ENCODE measurements at places on chromosomes 7 and 10.

GRCh38 chr7:85776691-85777345 is 590.0 kb upstream of the SEMA3D start:
- no peaks in the 10 kb centered on the region for H3K4me1 ChIP-seq
- H3K4me3 ChIP-seq = no peak overlapping the region
- no peaks in the 10 kb centered on the region for H3K36me3 ChIP-seq
- peak; percentile 41 for DNase-seq
- H3K27me3 ChIP-seq = no peaks in the 10 kb centered on the region
- H3K27ac ChIP-seq = no peak overlapping the region

- peak; percentile 75 for DNase-seq
- no peak overlapping the region for H3K27ac ChIP-seq
- peak overlapping the region; percentile 14 for H3K4me3 ChIP-seq
- no peaks in the 10 kb centered on the region for H3K36me3 ChIP-seq
- H3K27me3 ChIP-seq = no peaks in the 10 kb centered on the region
These were observed 46.2 kb downstream of the AOC1 start for GRCh38 chr7:150898475-150899011.

DNA sequence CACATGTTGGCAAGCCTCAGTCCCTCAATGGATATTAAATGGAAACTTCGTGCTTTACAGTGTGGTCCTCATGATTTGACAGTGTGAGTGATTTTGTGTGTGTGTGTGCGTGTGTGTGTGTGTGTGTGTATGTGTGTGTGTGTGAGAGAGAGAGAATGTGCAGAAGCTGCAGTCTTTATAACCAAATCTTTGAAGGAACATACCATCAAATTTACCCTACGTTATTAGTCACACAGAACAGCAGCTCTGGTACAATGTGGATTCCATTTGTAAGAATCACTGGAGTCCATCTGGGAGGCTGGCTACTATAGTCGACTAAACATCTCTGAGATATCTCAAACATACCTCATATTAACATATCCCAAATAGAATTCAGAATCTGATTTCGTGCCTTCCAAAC is 928.0 kb upstream of the POT1 start:
- no peaks in the 10 kb centered on the region for H3K4me1 ChIP-seq
- DNase-seq = no peak
- H3K4me3 ChIP-seq = no peak overlapping the region
- no peak overlapping the region for H3K27ac ChIP-seq

GRCh38 chr10:59611048-59611447 is 98.6 kb downstream of the SLC16A9 start:
- H3K36me3 ChIP-seq = no peaks in the 10 kb centered on the region
- H3K27ac ChIP-seq = no peak overlapping the region
- H3K27me3 ChIP-seq = no peaks in the 10 kb centered on the region

DNA sequence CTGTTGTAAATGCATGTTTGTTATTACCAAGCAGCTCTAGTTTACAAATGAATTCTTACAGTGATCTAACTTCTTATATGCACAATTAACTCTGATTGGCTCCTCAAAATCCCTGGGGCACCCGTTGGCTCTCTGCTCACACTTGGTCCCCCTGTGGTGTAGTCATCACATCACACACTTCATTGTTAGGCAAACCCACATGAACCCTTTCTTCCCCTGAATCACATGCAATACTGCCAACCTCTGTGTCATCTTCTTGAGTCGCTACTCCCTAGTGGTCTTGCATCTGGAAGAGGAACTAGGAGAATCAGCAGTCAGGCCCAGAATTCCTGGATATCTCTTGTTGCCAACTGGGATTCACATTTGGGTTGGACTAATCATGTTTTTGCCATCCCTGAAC is 73.1 kb downstream of the CD36 start:
- H3K27ac ChIP-seq = no peak overlapping the region
- H3K27me3 ChIP-seq = no peaks in the 10 kb centered on the region
- no peak for DNase-seq
- no peaks in the 10 kb centered on the region for H3K4me1 ChIP-seq
- no peak overlapping the region for H3K4me3 ChIP-seq

- no peak overlapping the region for H3K4me3 ChIP-seq
- no peak for DNase-seq
- no peaks in the 10 kb centered on the region for H3K4me1 ChIP-seq
- H3K27ac ChIP-seq = no peak overlapping the region
- no peaks in the 10 kb centered on the region for H3K27me3 ChIP-seq
These were observed 774.7 kb downstream of the SUGCT start for GRCh38 chr7:40909346-40909980.

DNA sequence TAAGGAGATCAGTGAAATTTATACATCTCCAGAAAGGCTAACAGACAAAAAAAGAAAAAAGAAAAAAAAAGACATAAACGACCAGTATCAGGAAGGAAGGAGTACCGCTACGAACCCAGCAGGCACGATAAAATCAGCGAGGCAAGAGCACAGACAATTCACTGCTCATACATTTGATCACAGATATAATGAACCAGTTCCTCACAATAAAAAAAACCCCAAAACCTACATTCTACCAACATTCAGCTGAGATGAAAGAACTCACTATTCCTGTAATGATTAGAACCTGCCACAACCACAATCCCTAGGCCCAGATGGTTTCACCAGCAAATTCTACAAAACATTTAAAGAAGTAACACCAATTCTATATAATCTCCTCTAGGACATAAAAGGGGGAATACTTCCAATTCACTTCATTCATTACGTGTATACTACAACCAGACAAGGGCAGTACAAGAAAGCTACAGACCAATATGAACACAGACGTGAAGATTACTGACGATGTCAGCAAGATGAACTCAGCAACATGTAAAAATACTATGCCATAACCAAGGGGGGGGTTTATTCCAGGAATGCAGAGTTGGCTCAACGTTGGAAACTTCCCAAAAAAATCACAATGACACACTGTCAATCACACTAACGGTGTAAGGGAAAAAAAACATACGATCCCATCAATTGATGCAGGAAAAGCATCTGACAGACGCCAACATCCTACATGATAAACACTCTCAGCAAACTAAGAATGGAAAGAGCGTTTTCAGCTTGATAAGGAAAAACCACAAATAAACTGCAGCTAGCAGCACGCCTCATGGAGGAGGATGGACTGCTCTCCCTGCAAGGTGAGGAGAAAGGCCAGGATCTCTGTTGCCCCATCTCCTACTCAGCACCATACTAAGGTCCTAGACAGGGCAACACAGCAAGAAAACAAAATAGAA is 256.2 kb downstream of the ELFN1 start:
- H3K27me3 ChIP-seq = no peaks in the 10 kb centered on the region
- no peak for DNase-seq
- no peak overlapping the region for H3K4me3 ChIP-seq
- H3K4me1 ChIP-seq = no peaks in the 10 kb centered on the region

- no peaks in the 10 kb centered on the region for H3K4me1 ChIP-seq
- H3K27ac ChIP-seq = no peak overlapping the region
- no peaks in the 10 kb centered on the region for H3K27me3 ChIP-seq
- H3K36me3 ChIP-seq = no peaks in the 10 kb centered on the region
- no peak overlapping the region for H3K4me3 ChIP-seq
- DNase-seq = no peak
These were observed 93.6 kb downstream of the RGS10 start for GRCh38 chr10:119448628-119449584.

DNA sequence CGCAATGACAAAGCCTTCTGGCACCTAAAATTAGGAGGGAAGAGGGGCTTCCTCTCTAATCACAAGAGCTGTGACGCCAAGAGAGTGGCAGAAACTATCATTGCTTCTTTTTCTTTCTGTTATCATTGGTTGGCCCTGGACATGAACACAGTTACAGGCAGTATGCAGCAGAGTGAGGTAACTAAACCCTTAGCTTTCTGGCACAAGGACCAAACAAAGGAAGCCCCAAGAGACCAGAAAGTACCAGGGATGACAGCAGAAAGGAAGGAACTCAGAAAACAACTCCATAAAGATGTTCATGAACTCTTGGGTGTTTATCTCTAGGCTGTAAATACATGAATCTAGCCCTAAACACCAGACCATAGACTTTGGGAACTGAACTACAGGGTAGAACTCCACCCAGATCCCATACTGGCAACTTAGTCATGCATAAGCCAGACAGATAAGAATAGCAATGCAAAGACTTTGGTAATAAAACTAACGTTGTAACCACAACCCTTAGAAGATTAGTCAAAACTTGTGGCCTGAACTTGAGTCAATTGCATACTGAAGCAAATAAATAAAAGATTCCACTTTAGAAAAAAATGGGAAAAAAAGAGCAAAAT is 195.7 kb upstream of the PTN start:
- H3K4me3 ChIP-seq = no peak overlapping the region
- H3K4me1 ChIP-seq = no peaks in the 10 kb centered on the region
- H3K36me3 ChIP-seq = no peaks in the 10 kb centered on the region
- H3K27ac ChIP-seq = no peak overlapping the region

GRCh38 chr7:44150466-44150832 is 9.3 kb upstream of the MYL7 start:
- H3K27ac ChIP-seq = no peak overlapping the region
- no peaks in the 10 kb centered on the region for H3K27me3 ChIP-seq
- H3K4me3 ChIP-seq = no peak overlapping the region
- peak; percentile 21 for DNase-seq
- H3K4me1 ChIP-seq = no peaks in the 10 kb centered on the region

GRCh38 chr7:47577321-47577919 is 4.5 kb downstream of the TNS3 start:
- no peak overlapping the region for H3K27ac ChIP-seq
- H3K36me3 ChIP-seq = no peaks in the 10 kb centered on the region
- H3K4me3 ChIP-seq = no peak overlapping the region
- DNase-seq = no peak
- H3K27me3 ChIP-seq = no peaks in the 10 kb centered on the region

DNA sequence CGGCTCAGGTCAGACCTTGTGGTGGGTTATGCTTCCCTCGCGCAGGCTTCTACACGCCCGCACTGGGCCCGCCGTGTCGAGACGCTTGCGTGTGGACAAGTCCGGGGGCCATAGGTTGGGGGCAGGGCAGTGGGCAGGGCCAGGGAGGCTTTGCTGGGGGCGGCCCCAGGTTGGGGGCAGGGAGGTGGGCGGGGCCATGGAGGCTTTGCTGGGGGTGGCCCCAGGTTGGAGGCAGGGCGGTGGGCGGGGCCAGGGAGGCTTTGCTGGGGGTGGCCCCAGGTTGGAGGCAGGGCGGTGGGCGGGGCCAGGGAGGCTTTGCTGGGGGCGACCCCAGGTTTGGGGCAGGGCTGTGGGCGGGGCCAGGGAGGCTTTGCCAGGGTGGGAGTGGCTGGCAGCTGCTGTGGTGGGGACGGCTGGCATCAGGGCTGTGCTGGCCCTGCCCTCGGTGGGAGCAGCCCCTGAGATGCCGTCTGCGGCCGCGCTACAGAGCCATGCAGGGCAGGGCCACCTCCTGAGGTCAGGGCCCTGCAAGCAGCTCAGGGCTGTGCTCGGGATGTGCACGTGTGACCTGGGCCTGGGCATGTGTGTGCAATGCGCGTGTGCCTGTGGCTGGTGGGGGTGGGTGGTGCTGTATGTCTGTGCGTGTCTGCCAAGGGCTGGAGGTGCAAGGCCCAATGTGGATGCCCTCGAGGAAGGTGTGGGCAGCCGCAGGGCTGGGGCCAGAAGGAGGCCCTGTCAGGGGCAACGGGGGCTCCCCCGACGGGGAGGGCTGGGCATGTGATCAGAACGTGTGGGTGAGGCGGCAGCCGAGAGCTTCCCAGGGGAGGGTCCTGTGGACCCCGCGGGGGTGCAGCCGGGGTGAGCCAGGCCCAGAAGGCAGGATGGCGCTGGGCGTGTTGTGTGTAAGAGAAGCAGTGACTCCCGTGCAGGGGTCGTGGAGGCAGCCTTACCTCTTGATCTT is 72.5 kb upstream of the NKX6-2 start:
- peaks cover 53% of the 10 kb centered on the region for H3K27me3 ChIP-seq
- no peaks in the 10 kb centered on the region for H3K36me3 ChIP-seq
- no peak overlapping the region for H3K27ac ChIP-seq

DNA sequence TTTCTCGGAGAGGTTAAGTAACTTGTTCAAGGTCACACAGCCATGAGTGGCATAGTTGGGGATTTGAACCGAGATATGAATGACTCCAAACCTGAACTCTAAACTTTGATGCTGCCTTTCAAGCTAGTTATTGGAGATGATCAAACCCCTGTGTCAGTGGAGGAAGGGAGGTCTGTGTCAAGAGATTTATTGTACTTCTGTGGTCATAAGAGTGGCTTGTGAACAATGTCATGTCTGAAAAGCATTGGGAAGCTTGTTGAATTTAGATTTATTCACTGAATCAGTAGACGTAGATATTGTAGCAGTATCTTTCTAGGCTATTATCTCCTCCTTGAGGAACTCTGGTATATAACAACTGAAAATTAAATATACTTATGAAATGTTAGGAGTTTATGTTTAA is 27.3 kb downstream of the SNX10 start:
- peaks cover 9% of the 10 kb centered on the region for H3K4me1 ChIP-seq
- H3K4me3 ChIP-seq = no peak overlapping the region
- no peak for DNase-seq
- no peaks in the 10 kb centered on the region for H3K27me3 ChIP-seq

DNA sequence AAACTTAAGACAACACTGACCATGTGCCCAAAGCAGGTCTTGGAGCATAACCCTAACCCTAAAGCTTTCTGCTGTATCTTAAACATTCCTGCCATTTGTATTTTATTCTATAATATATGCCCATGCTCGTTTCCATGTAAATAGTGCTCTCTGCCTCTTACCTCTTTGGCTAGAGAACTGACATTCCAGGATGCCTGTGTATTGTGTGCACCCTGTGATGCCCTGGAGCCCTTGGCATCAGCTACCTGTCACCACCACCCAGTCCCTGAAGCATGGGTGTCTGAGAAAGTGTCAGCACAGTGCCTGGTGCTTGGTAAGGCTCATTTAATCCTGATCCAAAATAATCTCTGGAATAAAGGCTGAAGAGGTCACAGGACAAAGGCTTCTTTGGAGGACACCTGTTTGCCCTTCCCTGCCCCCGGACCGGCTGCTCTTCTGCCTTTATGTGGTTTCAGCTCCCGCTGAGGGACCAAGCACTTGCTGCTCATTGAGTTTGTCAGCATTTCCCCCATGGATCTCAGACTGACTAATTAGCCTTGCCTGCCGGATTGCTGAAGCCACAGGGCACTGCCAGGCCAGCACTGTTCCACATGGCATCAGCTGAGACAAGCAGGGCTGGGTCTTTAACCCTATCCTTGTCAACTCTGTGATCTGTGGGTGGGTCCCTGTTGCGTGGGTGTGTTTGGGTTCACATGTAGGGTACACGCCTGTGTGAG is 139.1 kb upstream of the SORCS3 start:
- H3K27me3 ChIP-seq = no peaks in the 10 kb centered on the region
- no peak overlapping the region for H3K27ac ChIP-seq
- H3K4me1 ChIP-seq = no peaks in the 10 kb centered on the region
- H3K4me3 ChIP-seq = no peak overlapping the region
- DNase-seq = no peak

DNA sequence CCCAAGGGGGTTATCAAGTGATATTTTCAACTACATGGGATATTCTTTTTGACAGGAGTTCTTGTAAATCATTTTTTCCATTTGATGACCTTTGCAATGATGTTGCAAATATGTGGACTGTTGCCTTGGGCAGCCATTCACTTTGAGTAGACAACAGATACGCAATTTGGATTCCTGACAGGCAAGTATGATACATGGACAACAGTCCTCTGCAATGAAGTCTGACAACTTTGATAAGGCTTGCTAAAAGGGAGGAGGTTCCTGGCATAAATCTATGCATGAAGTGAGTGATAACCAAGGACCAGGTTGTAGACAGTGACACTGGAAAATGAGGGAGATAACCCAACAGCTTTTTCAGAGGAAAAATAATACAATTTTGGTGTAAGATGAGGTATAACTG is 17.7 kb downstream of the LRRD1 start:
- no peaks in the 10 kb centered on the region for H3K27me3 ChIP-seq
- H3K4me1 ChIP-seq = peaks cover 3% of the 10 kb centered on the region
- no peak overlapping the region for H3K27ac ChIP-seq
- H3K36me3 ChIP-seq = no peaks in the 10 kb centered on the region
- no peak overlapping the region for H3K4me3 ChIP-seq

Measured in MM.1S (cell line).